Endodermal cell (in vitro differentiated cells): ENCODE measurements at places on chromosomes 1 and 21. TPM values are rescaled to one million over a fixed set of nuclear protein-coding genes. Genes with fewer than 3 reads are reported as not detected.

DNA sequence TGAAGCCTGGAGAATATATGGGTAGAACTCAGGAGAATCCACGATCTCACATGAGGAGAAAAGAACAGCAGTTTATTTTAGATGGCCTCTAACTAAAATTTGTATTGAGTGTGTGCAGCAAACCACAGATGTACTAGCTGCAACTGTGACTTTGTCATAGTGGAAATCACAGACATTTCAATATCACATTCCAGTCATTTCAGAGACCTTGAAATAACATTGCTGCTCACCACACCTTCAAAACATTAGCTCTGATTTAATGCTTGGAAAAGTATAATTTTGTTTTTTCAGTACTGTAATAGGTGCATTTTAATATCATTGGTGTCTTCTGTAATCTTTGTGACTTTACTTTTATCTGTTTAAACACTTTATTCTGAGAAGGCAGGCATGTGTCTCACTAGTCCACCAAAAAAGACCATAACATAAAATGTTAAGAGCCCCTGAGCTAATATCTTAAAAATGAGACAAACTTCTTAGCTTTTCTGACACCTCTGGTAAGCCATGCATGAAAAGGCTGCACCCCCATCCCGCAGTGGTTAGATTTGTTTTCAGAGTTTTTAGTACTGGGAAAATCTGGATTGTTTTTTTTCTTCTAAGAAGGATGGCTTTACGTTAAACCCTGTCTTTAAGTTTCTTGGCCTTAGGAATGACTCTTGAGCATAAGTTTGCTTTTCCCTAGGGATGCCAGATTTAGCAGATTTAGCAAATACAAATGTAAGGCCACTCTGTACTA, 30.1 kb downstream of the KCNJ15 start:
- no peak for DNase-seq

- no peak for DNase-seq
Observed at GRCh38 chr1:160674415-160674814, 27.6 kb upstream of the SLAMF1 start.

Gene PADI4
- not detected in 3 replicates for total RNA-seq

Gene PROK1
- 0.20 TPM in 1 of 2 replicates, not detected in the other for total RNA-seq

- no peak for DNase-seq
Observed at GRCh38 chr1:160839746-160840145, 22.9 kb downstream of the CD244 start.

DNA sequence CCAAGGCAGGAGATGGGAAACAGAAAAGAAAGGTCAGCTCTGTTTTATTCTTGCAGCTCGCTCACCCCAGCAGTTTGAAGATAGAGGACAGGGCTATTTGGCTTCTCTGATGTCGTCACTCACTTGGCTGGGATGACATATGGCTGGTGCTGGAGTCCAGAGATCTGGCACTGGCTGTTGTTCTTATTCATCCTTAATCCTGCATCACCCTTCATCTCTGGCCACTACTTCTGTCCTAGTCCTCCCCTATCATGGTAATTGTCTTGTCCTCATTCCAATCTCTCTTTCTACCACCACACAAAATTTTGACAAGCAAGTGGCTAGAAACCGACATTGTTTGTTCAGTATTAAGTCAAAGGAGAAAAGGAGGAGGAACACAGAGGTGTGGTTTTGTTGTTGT, 103.8 kb upstream of the PDE4B start:
- no peak for DNase-seq
